ENCODE measurements at places on chromosomes 4 and X. TPM values are rescaled to one million over a fixed set of nuclear protein-coding genes. Genes with fewer than 3 reads are reported as not detected.

CFI gene
- 21.9 TPM for total RNA-seq

SLC6A14 gene
- not detected for total RNA-seq

CPLX1 gene
- 3.0 TPM for total RNA-seq

FAM241A gene
- total RNA-seq, result 23.2 TPM

KCNIP4 gene
- total RNA-seq, result not detected

DNA sequence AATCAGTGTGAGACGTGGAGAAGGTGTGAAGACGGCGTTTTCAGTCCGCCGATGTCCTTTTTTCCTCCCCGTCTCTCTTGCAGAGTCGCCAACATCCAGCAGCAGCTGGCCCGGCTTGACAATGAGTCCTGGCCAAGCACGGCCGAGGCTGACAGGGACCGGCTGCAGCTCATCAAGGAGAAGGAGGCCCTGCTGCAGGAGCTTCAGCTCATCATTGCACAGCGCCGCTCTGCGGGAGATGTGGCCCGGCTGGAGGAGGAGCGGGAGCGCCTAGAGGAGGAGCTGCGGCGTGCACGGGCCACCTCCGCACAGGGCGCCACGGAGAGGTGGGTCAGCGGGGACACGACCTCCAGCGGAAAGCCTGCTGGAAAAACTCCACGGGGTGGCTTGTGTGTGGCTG is 47.1 kb upstream of the CLCN4 start:
- no peak for DNase-seq

GRCh38 chr4:89369581-89369980 is 62.0 kb upstream of the GPRIN3 start:
- DNase-seq, result no peak

DNA sequence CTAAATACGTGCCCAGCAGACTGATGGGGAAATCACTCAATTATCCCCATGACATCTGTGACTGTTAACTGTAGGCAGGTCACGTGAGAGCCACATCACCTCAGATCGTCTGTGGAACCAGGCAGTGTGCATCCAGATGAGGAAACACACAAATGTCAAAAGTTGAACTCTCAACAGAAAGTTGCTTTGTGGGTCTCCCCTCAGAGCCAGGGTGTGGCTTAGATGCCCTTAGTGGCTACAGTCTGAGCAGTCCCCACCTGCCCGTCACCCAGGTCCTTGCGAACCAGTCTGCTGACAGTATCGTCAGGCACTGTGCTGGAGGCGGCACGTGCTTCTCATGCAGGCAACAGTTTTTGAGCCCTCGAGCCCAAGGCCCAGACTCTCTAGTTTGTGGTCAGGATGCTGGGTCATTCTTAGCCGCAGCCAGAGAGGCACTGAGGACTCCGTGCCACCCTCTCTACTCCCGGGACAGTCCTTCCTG is 10.8 kb downstream of the TMEM187 start:
- DNase-seq, result no peak

- DNase-seq, result no peak
These were observed 13.2 kb downstream of the ELF2 start for GRCh38 chr4:139163806-139164206.

DNA sequence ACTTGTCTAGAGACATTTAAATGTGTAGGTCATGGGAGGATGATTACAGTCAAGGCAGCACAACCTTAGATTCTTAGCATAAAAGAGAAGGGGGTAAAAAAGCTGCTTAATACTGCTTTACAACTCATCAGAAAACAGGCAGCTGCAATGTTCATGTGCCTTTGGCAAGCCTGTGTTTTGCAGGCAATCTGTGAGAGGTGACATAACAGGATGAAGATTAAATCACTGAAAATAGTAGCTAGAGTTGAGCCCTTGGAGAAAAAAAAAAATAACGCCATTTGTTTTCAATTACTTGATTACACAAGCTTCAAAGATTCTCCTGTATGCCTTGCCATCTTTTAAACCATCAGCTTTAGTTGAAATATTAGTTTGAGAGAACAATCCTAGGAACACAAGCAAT is 847.6 kb upstream of the LCORL start:
- no peak for DNase-seq

DNA sequence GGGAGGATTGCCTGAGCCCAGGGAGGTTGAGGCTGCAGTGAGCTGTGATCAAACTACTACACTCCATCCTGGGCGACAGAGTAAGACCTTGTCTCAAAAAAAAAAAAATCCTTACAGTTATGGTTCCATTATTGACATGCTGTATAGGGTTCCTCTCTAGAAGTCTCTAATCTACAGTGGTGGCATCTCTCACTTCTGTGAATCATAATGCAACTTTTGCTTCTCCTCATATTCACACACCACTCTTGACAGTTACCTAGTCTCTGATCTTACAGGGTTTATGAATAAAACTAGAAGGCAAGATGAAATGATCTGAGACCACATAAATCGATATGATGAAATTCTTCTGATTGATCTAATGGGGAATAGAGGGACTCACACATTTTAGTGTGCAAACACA is 40.6 kb downstream of the DOCK11 start:
- DNase-seq, result no peak

- DNase-seq, result no peak
These were observed 46.0 kb downstream of the USP38 start for GRCh38 chr4:143230683-143231082.

DNA sequence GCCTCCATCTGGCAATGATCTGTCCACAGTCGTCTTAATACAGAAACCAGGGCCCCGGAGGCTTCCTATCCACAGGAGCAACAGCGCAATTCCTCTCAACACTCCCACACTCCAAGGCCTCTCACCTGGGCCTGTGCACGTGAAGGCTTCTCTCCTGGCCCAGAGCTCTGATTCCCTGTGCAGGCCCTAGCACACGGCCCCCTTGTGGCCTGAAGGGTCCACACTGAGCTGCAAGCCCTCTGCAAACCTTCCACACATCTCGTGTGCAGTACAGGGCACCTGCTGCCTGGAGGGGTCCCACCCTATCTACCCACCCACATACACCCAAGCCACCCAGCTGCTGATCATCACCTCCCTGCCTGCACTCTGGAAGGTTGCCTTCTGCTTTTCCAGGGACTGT is 150.1 kb upstream of the NUDT10 start:
- no peak for DNase-seq

GRCh38 chr4:116847616-116848015 is 237.8 kb downstream of the TRAM1L1 start:
- no peak for DNase-seq

- no peak for DNase-seq
These were observed 19.5 kb upstream of the PDE6B start for GRCh38 chr4:605702-606425.

- no peak for DNase-seq
These were observed 37.8 kb upstream of the FRMD7 start for GRCh38 chrX:132165651-132166050.

- no peak for DNase-seq
These were observed 115.6 kb downstream of the ARAP2 start for GRCh38 chr4:36128689-36129088.

DNA sequence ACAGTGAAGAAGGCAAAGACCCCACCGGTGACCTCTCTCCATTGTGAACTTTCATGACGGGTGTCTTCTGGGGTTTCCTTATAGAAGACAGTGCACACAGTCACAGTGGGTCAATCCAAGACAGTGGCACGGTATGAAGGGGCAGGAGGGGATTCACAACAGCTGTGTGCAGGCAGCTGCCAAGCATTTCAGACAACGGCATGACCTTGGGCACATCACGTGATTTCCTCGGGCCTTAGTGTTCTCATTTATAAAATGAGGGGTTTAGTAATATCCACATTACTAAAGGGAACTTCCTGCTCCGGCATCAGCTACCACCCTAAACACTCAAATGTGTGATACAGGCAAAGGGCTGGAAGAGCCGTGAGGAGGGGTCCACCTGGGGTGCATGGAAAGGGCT is 42.9 kb downstream of the RBM47 start:
- no peak for DNase-seq

All from mesenteric fat pad (tissue), 1 donor.